ENCODE measurements at places on chromosomes 7 and 10. TPM values are rescaled to one million over a fixed set of nuclear protein-coding genes. Genes with fewer than 3 reads are reported as not detected.

The CDH23 gene
- 0.55 TPM for total RNA-seq

The CRCP gene
- total RNA-seq: 37.9 TPM

DNA sequence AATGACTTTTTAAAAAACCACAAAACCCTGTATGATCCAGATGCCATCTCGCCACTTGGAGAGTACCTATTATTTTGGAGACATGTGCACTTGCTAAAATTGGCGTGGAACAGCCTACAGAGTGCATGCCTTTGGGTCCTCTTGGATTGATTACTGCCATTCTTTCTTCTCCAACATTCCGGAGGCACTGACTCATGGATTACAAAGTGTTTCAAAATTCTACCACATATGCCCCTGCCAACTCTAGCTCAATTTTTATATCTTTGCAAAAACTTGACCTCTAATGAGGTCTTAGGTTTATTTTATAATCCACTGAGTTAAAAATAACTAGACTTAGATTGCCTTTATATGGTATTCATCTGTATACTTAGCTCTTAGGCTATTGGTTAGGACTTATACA is 55.8 kb upstream of the KIF5B start:
- DNase-seq: no peak
- H3K4me3 ChIP-seq: no peak overlapping the region
- H3K27ac ChIP-seq: no peak overlapping the region
- H3K4me1 ChIP-seq: no peaks in the 10 kb centered on the region
- no peaks in the 10 kb centered on the region for H3K36me3 ChIP-seq

GRCh38 chr10:92737484-92737883 is 47.7 kb downstream of the HHEX start:
- no peak for DNase-seq
- H3K36me3 ChIP-seq: no peaks in the 10 kb centered on the region
- H3K4me3 ChIP-seq: no peak overlapping the region
- H3K4me1 ChIP-seq: no peaks in the 10 kb centered on the region
- H3K27ac ChIP-seq: no peak overlapping the region

- no peak for DNase-seq
- H3K4me3 ChIP-seq: no peak overlapping the region
- peaks cover 10% of the 10 kb centered on the region for H3K4me1 ChIP-seq
- H3K27ac ChIP-seq: no peak overlapping the region
- no peaks in the 10 kb centered on the region for H3K36me3 ChIP-seq
Observed at GRCh38 chr10:60827791-60828488, 49.7 kb downstream of the CDK1 start.

- no peaks in the 10 kb centered on the region for H3K4me1 ChIP-seq
- H3K36me3 ChIP-seq: no peaks in the 10 kb centered on the region
- peaks cover 25% of the 10 kb centered on the region for H3K27me3 ChIP-seq
- no peak overlapping the region for H3K27ac ChIP-seq
- DNase-seq: no peak
Observed at GRCh38 chr10:89184638-89185037, 22.5 kb downstream of the CH25H start.

The AMPH gene
- total RNA-seq: 0.14 TPM

The CLCN1 gene
- not detected for total RNA-seq

DNA sequence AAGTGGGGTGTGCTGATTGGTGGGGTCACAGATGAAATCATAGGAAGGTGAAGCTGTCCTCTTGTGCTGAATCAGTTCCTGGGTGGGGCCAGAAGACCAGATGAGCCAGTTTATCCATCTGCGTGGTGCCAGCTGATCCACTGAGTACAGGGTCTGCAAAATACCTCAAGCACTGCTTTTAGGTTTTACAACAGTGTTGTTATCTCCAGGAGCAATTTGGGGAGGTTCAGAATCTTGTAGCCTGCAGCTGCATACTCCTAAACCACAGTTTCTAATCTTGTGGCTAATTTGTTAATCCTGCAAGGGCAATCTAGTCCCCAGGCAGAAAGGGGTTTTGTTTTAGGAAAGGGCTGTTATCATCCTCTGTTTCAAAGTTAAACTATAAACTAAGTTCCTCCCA is 17.0 kb upstream of the IFRD1 start:
- H3K4me1 ChIP-seq: no peaks in the 10 kb centered on the region
- no peaks in the 10 kb centered on the region for H3K36me3 ChIP-seq
- DNase-seq: no peak

The DGKI gene
- total RNA-seq: 2.8 TPM

The ACSL5 gene
- total RNA-seq: 39.7 TPM

The TMEM213 gene
- total RNA-seq: not detected

DNA sequence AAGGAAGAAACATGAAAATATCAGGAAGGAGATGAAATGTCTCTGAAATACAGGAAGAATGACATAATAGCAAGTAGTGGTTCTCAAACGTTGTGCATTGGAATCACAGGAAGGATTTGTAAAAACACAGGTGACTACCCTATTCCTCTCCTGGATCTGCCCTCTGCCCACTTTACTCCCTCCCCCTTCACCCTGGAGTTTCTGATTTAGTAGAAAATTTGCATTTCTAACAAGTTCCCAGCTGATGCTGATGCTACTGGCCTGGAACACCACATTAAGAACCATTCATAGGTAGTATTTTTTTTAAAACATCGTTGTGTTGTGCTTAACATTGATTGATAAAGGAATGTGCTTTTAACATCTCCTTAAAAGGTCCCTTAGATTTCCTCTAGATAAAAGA is 130.9 kb downstream of the PHF14 start:
- H3K4me3 ChIP-seq: no peak overlapping the region
- DNase-seq: no peak
- peaks cover 5% of the 10 kb centered on the region for H3K4me1 ChIP-seq
- peaks cover 6% of the 10 kb centered on the region for H3K36me3 ChIP-seq
- no peak overlapping the region for H3K27ac ChIP-seq

The LIPF gene
- not detected for total RNA-seq

DNA sequence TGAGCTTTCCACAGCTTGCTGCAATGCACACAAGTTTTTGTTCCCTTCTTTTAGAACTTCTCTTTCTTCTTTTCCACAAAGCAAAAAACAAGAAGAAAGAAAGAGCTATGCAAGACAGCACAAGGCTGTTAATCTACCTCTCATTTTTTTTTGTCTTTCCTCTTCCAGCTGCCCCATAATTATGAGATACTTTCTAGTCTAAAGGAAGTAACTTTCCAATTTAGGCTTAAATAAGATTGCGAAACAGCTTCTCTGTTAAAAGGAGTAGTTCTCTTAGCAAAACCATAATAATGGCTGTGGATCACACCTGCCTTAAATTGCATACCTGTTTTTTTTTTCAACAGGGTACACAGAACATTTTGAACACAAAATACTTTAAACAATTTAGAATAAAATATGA is 56.0 kb downstream of the NDUFB2 start:
- H3K36me3 ChIP-seq: peaks cover 7% of the 10 kb centered on the region
- H3K27ac ChIP-seq: no peak overlapping the region
- no peaks in the 10 kb centered on the region for H3K4me1 ChIP-seq
- H3K27me3 ChIP-seq: no peaks in the 10 kb centered on the region

The RP9 gene
- total RNA-seq: 18.6 TPM

- no peaks in the 10 kb centered on the region for H3K27me3 ChIP-seq
- H3K27ac ChIP-seq: no peak overlapping the region
- H3K36me3 ChIP-seq: no peaks in the 10 kb centered on the region
- no peak overlapping the region for H3K4me3 ChIP-seq
- H3K4me1 ChIP-seq: no peaks in the 10 kb centered on the region
- no peak for DNase-seq
Observed at GRCh38 chr7:158076656-158077055, 511.0 kb downstream of the PTPRN2 start.

The PALS2 gene
- total RNA-seq: 30.6 TPM

- peaks cover 5% of the 10 kb centered on the region for H3K36me3 ChIP-seq
- peaks cover 10% of the 10 kb centered on the region for H3K4me1 ChIP-seq
- H3K27me3 ChIP-seq: no peaks in the 10 kb centered on the region
- H3K27ac ChIP-seq: no peak overlapping the region
- DNase-seq: no peak
Observed at GRCh38 chr7:101912716-101913110, 95.3 kb downstream of the CUX1 start.

The SPDYE6 gene
- not detected for total RNA-seq

GRCh38 chr10:88154596-88155250 is 291.3 kb downstream of the PTEN start:
- H3K4me1 ChIP-seq: peaks cover 47% of the 10 kb centered on the region
- H3K27me3 ChIP-seq: no peaks in the 10 kb centered on the region
- H3K36me3 ChIP-seq: peaks cover 15% of the 10 kb centered on the region
- no peak overlapping the region for H3K27ac ChIP-seq
- DNase-seq: no peak

DNA sequence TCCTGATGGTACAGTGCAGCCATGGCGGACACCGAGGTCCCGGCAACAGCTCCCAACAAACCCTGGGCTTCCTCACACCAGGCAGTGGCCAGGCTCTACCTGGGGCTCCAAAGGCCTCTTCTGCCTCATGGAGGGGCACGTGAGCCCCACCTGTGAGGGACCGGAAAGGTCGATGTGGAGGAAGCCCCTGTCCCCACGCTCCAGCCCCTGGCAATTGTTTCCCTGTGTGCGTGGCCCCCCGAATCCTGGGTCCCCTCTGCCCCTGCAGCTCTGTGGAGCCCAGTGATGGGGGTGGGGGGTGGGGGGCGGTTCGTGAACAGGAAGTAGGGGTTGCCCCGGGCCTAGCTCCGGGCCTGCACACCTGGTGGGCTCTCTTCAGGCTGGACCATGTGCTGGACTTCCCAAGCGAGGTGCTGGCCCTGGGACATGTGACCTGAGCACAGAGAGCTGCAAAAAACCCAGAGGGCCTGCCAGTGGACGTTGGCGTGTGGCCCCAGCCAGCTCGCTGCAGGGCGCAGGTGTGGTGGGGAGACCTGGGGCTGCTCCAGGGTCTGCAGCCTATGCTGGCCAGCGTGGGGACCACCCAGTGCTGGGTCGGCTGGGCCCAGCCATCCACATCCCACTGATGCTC is 72.6 kb downstream of the INPP5A start:
- no peak overlapping the region for H3K4me3 ChIP-seq
- H3K4me1 ChIP-seq: peaks cover 8% of the 10 kb centered on the region
- no peak for DNase-seq
- H3K27ac ChIP-seq: no peak overlapping the region
- H3K36me3 ChIP-seq: peaks cover 4% of the 10 kb centered on the region
- H3K27me3 ChIP-seq: no peaks in the 10 kb centered on the region

DNA sequence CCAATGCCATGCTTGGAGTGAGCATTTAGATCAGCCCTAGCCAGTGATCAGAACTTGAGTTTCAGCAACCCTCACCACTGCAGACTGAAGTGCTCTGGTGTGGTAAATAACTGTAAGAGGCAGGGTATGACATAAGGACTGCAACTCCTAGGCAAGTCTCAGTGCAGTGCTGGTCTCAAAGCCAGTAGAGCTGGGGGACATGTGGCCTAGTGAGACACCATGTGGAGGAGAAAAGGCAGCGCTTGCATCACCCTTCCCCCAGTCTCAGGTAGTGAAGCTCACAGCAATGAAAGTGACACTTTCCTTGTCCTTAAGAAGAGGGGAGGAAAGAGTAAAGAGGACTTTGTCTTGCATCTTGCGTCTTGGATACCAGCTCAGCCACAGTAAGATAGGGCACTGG is 386.8 kb upstream of the POT1 start:
- no peaks in the 10 kb centered on the region for H3K27me3 ChIP-seq
- H3K27ac ChIP-seq: no peak overlapping the region
- no peak overlapping the region for H3K4me3 ChIP-seq
- H3K36me3 ChIP-seq: no peaks in the 10 kb centered on the region
- no peaks in the 10 kb centered on the region for H3K4me1 ChIP-seq

- H3K4me1 ChIP-seq: no peaks in the 10 kb centered on the region
- no peak for DNase-seq
- no peak overlapping the region for H3K27ac ChIP-seq
- H3K36me3 ChIP-seq: no peaks in the 10 kb centered on the region
- no peaks in the 10 kb centered on the region for H3K27me3 ChIP-seq
Observed at GRCh38 chr7:56125831-56126230, 9.6 kb upstream of the NUPR2 start.
